CD4-positive, alpha-beta T cell treated with Interleukin-10 for 1 hour (primary cell): ENCODE measurements at places on chromosomes 11 and 22.
A peak's percentile ranks its signal among the peaks of the same experiment; 100 is the strongest.

DNA sequence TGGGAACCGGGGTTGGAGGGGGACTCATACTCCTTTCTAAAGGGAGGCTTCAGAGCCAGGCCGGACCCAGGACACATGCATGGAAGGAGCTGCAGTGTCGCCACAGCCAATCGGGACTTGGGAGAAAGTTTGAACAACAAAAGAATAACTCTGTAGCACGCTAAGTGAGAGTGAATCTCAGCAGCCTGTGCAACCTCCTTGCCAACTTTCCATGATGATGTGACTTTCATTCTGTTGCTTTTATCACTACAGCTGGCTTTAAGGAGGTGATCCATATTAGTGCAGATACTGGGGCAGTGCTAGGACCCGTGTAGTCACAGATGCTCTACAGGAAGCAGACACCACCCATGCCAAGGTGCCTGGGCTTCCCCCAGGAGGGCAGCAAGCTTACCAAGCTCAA, 157.3 kb downstream of the MPPED1 start:
- DNase-seq: no peak

DNA sequence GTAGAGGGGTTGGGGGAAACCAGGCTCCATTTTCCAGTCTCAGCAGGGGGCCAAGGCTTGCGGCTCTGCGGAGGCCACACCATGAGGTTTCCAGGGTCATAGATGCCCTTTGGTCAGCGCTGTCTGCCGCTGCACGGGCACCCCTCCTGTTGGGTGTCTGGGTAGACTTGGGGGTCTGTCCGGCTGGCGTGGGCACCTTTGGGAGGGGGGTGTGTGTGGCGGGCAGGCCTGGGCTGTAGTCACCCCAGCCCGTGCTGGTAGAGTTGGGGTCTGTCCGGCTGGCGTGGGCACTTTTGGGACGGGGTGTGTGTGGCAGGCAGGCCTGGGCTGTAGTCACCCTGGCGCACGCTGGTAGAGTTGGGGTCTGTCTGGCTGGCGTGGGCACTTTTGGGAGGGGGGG, 18.6 kb downstream of the LSP1 start:
- DNase-seq: no peak

- DNase-seq: no peak
Observed at GRCh38 chr22:49645257-49645656, 182.4 kb downstream of the BRD1 start.

- no peak for DNase-seq
Observed at GRCh38 chr11:119350302-119350701, 3.8 kb upstream of the MFRP start.

DNA sequence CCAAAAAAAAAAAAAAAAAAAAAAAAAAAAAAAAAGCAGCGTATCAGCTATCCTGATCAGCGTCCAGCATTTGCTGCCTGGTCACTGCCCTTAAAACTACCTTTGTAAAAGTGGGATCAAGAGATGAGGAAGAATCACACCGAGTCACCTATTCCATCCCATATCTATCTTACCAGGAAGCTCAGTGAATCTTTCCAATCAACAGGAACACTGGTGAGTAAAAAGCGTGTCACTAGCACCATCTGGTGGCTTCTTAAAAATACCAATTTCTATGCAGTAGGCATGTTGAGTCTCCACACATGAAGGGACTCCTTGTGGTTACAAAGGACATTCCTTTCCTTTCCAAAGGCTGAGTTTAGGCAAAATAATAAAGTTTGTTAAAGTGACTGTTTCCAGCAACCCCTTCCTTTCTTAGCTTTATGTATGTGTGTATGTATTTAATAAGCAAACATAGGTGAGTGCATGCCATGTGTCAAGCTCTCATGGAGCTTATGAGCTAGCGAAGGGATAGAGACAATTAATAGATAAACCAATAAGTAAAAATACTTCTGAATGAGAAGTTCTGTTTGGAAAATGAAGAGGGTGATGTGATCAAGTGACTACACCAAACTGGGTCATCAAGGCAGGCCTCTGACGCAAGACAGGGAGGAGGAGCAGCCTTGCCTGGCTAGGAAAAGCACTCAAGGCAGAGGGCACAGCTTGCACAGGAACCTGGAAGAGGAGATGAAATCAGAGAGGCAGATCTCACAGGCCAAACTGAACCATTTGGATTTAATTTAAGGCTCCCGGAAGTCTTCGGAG, 13.9 kb upstream of the TP53AIP1 start:
- peak; percentile 51 for DNase-seq

- no peak for DNase-seq
Observed at GRCh38 chr22:25704701-25705100, 37.3 kb upstream of the MYO18B start.

DNA sequence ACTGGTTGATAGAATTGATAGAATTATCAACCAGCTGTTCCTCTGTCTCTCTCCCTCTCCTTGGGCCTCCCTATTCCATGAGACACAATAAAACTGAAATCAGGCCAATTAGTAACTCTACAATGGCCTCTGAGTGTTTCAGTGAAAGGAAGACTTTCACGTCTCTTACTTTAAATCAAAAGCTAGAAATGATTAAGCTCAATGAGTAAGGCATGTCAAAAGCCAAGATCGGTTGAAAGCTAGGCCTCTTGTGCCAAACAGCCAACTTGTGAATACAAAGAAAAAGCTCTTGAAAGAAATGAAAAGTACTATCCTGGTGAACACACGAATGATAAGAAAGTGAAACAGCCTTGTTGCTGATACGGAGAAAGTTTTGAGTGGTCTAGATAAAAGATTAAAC, 16.6 kb downstream of the PIH1D2 start:
- DNase-seq: no peak

- no peak for DNase-seq
Observed at GRCh38 chr22:19469421-19469820, 9.6 kb downstream of the UFD1 start.

DNA sequence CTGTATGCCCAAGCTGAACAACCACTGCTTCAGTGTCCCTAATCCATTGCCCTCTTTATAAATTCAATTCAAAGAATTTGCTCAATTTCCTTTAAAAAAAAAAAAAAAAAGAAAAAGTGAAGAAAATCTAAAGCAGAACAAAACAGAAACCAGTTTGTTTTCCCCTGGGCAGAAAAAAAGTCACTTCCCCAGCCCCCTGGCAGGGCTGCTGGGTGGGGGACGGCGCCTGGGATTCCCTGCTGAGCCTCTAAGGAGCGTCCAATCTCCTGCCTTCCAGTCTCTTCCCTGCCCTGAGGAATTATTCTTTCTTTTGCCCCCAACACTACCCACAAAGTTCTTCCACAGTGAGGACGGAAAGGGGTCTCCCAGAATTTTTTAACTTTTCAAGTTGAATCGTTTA, 23.9 kb downstream of the DKK3 start:
- no peak for DNase-seq

- DNase-seq: no peak
Observed at GRCh38 chr22:33124471-33124870, 66.3 kb upstream of the SYN3 start.

DNA sequence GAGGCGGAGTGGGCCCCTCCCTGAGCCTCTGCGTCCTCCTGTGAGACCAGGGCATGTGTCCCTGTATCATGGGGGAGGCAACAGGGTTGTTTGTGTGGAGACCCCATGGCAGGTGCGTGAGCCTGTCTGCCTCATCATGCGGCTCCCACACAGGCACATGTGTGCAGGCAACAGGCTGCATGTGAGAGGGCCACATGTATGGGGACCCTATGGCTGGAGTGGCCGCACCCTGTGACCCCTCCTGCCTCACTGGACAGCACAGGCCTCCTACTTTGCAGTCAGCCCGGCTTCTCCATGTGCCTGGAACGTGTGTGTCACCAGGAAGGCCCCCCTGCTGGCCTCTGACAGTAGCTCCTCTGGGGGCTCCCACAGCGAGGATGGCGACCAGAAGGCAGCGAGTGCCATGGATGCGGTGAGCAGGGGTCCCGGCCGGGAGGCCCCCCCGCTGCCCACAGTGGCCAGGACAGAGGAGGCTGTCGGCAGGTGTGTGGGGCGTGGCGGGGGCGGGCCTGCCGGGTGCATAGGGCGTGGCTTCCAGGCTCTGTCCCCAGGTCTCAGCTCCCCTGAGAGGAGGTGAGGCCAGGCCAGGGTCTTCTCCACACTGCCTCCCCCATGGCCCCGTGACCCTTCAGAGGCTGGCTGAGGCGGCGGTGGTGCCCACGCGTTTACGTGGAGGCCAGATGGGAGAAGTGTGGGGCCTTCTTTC, 34.1 kb downstream of the SBF1 start:
- no peak for DNase-seq

DNA sequence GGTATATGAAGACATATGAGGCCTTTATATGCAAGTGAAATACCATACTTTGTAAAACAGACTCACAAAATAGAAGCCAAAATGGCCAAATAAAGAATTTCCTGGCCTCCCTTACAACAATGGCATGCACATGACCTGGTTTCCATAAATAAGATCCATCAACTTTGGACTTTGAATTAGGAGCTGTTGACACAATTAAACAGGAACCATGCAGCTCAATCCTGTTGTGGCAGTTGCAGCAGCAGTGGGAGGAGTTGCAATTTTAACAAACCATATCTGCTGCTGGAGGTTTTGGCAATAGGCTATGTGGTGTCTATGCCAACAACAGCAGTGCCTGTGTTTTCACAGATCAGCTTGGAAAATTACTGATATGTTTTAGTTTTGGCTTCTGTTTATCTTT, 818.6 kb downstream of the FAM181B start:
- DNase-seq: no peak

- DNase-seq: peak; percentile 53
Observed at GRCh38 chr11:72589802-72590761, 84.1 kb downstream of the PDE2A start.

- no peak for DNase-seq
Observed at GRCh38 chr11:95241681-95242081, 10.7 kb upstream of the SESN3 start.

GRCh38 chr11:89487016-89487415, 4.2 kb downstream of the NOX4 start:
- DNase-seq: no peak

- no peak for DNase-seq
Observed at GRCh38 chr11:117840881-117841550, 16.5 kb upstream of the FXYD2 start.

GRCh38 chr11:134362192-134362901, 30.6 kb downstream of the GLB1L2 start:
- no peak for DNase-seq

- no peak for DNase-seq
Observed at GRCh38 chr11:31433851-31434250, 64.2 kb downstream of the DNAJC24 start.

- DNase-seq: no peak
Observed at GRCh38 chr11:16082095-16083055, 274.0 kb downstream of the SOX6 start.
